ENCODE measurements at places on chromosomes 12 and 14.

DNA sequence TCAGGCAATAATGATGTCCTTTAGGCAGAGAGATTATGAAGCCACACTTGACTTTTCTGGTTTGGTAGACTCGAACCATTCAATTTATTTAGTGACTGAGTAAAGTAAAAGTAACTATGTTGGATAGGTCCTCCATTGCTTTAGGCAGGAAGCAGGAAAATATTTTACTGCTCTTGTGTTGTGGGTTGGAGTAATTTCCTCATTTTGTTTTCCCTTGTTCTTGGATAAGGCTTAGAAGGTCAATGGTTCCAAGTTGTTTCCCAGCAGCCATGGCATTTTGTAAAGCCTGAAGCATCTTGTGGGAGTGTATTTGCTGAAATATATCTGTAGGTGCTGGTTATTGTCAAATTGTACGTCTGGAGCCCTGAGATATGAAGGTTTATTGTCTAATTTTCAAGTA lies 161.2 kb upstream of the SLC38A2 start:
- DNase-seq = no peak

DNA sequence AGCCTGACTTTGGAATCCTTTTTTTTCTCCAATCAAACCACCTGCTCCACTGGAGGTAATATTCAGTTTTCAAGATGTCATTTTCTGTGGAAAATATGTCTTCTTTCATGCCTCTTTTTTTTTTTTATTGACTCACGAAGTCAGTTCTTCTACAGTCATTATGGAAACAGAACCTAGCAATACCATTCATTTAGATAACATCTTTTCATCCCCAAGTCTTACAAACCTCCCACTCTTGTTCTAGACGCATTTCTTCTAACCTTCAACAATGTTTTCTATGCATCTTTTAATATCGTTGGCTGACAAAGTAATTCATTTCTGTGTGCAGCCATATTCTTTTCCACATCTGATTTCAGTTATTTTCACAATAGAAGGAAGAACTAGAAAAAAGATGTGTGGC lies 474.3 kb upstream of the CCDC196 start:
- DNase-seq = no peak

- no peak for DNase-seq
Observed at GRCh38 chr14:78705989-78706388, 535.8 kb downstream of the NRXN3 start.

DNA sequence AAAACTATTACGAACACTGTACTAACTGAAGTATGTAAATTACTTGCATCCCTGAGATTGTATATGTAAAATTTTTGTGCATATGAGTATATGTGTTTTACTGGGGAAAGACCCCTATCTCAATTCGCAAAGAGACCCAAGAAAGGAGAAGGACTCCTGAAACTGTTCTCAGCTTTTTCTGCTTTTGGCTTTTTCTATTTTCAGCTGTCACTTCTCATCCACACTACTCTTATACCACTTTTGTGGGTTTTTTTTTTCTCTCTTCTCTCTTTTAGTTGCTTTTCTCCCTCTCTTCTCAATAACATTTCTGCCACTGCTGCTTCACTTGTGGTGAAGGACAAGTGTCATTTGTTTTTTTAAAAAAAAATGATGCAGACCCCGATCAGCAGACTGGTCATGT lies 39.8 kb downstream of the NIN start:
- no peak for DNase-seq

GRCh38 chr14:21343035-21343794 lies 40.6 kb downstream of the SUPT16H start:
- DNase-seq = no peak

- DNase-seq = no peak
Observed at GRCh38 chr12:48824112-48824511, 5.8 kb downstream of the CACNB3 start.

GRCh38 chr14:78902010-78902623 lies 731.9 kb downstream of the NRXN3 start:
- DNase-seq = no peak

GRCh38 chr14:35480119-35480769 lies 53.7 kb upstream of the INSM2 start:
- no peak for DNase-seq

All from activated CD4-positive, CD25-positive, alpha-beta regulatory T cell (primary cell).